Adrenal gland (tissue), 19 donors: ENCODE measurements at places on chromosomes 12 and 14.

- DNase-seq: peak; percentile 38
Observed at GRCh38 chr12:107760207-107760808, 629 bp downstream of the PRDM4 start.

DNA sequence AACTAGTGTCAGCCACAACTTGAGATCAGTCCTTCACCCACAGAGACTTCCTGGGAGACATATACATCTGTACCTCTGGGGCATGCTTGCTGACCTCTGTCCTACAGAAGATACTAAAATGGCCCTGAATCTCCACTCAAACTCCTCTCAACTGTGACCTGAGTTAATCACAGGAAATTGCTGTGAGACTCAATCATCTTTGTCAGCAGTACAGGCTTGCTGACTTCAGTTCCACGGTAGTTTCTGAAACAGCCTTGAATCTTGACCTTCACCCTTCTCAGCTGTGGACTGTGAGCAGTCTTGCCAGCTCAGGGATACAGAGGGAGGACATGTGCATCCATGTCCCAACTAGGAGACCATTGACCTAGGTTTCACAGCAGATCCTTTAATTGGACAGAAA, 1.4 kb upstream of the KLRC1 start:
- DNase-seq: no peak

DNA sequence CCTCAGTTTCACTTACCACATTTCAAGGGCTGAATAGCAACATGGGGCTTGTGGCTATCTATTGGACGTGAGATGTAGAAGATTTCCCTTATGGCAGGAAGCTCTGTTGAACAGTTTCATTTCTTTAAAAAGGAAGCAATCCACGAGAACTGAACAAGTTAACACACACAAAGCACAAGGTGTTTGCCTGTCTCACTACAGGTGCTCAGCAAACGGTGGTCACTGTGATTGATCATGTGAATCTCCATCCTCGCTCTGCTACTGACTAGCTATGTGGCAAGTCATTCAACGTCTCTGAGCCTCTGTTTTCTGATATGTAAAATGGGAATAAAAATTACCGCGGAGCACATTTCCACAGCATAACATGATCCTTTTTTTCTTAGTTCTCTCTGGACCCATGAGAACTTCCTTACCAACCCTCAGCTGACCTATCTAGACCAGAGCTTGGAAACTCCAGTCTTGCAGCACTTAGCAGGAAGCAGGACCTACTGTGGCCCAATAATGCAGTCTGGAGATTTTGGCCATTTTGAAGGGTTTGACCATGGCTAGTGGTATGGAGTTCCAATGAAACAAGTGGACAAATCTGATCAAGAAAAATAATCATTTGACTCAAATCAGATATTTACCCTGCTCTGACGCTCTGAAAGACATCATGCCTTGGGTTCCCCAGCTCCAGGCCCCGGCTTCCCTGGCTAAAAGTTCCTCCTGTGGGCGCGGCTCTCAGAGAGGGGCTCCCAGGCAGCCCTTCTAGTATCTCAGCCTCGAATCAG, 278.8 kb downstream of the ZFP36L1 start:
- no peak for DNase-seq

DNA sequence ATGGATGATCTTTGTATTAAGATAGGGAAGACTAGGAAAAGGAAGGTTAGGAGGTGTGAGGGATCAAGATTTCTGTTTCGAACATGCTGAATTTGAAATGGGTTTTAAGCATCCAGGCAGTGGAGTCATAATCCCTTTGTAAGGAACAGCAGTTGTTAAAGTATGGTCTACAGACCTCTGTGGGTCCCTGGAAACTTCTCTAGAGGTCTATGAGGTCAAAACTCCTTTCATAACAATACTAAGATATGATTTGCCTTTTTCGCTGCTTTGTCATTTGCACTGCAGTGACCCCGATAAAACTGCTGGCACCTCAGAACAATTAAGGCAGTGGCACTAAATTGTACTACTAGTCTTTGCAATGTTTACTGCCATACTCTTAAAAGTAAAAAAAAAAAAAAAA, 1.5 kb downstream of the RAD51AP1 start:
- no peak for DNase-seq

DNA sequence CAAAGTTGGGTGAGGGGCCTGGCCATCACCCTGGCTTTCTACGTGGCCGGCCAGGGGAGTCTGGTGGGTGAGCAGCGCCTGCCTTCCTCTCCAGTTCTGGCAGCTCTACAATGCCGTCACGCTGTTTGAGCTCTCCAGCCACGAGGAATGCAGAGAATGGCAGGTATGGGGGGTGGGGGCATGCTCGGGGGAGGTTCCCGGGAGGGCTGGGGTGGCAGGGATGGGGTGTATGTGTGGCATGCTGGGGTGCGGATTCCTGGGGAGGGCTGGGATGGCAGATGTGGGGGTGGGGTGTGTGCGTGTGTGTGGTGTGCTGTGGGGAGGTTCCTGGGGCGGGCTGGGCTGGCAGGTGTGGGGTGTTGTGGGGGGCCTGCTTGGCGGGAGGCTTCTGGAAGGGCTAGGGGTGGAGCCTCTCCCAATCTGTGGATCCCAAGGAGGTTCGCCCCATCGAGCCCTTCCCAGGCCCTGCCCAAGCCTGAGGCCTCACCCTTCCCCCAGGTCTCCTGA, 18.5 kb downstream of the RHOF start:
- DNase-seq: no peak

DNA sequence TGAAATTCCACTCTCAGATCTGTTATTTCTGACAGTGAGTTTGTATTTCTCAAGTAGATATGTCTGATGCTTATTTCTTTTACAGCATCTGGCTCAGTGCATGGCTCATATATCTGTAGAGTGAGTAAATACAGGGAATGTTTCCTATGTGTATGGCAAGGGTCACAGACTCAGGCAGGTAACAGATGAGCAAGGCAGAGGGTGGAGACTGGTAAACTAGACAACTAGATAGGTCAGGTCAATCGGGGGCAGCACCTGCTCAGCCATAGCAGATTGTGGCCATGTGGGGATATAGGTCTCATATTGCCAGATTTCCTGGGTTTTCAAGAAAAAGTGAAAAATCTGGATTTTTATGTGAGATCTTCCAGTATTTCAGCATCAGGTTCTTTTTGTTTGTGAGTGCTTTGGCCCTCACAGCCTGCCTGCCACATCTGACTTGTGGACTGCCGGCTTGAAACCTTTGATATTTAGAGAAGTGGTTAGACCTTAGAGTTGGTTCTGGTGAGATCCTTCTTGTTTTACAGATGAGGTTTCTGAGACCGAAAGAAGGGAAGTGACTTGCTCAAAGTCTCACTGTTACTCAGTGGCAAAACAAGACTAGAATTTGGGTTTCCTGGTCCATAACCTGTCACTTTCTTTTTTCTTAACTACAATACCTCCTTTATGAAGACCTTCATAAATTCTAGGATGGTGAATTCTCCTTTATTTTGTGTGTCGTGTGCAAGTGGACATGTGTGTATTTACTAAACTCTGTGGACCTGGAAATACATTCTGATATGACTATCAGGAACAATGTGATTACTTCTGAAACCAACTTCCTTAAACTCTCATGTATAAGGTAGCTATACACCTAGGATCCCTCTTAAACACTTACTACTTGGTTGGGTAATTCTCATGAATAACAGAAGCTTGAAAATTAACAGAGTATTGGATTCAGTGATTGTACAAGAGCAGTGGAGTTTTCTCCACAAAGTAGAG, 34.4 kb downstream of the PROX2 start:
- no peak for DNase-seq

DNA sequence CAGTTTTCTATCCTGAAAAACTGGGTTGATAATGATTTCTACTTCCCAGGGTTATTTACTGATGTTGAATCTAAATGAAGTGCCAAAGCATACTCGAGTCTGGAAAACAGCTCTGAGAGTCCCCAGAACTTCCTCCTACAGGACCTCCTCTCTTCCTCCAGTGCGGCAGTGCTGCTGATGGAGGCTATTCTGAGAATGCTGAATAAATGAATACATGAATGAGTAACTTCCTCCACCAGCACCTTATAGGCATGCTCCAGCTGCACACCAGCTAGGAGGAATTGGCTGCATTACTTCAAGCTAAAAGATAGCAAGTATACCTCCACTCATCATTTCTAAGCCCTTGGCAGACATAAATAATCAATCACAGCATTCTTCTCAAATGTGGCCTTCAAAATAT, 448.8 kb upstream of the CCDC196 start:
- peak; percentile 32 for DNase-seq

GRCh38 chr12:125183187-125184067, 118.2 kb downstream of the AACS start:
- DNase-seq: peak; percentile 78

GRCh38 chr14:73236752-73237218, 521 bp upstream of the PAPLN start:
- no peak for DNase-seq

- DNase-seq: no peak
Observed at GRCh38 chr12:94046626-94047410, 101.6 kb upstream of the PLXNC1 start.

DNA sequence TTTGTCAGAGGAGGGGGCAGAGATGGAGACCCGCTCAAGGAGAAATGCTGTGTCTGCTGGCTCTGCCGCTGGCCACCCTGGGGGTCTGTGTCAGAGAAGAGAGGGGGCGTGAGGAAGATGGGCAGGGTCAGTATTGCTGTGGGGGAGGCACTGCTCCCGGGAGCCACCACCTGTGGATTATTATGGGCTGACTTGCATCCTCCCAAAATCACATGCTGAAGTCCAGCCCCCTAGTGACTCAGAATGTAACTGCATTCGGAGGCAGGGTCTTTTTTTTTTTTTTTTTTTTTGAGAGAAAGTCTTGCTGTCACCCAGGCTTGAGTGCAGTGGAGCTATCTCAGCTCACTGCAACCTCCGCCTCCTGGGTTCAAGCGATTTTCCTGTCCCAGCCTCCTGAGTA, 12.3 kb downstream of the ABCD4 start:
- DNase-seq: no peak

GRCh38 chr14:24428628-24429394, 657 bp downstream of the CBLN3 start:
- DNase-seq: no peak

DNA sequence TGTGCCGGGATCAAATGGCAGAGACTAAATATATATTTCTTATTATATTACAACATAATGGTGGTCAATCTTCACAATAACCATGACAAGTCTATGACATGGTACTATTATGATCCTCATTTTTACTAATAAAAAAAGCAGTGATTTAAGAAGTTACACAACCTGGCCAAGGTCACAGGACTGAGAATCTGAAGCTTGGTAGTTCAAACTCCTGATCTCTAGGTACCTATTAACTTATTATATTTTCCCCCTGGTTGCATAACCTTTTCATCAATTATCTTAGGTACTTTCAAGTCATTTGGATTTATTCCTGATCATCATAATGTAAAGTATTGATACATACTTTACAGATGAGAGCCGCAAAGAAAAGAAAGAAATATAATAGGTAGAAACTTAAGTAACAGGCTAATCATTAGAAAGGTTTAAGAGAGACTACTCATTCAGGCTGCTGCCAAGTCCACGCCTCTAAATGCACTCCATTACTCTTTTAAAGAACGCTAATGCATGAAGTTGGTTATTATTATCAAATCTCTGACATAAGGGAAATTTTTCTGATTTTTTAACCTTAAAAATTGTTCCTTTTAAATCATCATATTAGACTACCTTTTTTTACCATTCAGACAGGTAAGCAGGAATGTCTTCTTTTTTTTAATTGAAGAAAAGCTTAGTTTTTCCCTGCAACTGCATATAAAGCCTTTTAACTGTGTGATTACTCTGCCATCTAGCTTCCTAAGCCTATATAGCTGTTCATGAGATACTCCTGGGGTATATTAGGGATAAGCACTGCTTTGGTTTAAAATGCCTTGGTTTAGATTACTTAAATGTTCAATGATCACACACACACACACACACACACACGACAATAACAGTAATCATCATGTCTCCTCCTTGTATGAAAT, 35.6 kb downstream of the RPS29 start:
- DNase-seq: no peak

DNA sequence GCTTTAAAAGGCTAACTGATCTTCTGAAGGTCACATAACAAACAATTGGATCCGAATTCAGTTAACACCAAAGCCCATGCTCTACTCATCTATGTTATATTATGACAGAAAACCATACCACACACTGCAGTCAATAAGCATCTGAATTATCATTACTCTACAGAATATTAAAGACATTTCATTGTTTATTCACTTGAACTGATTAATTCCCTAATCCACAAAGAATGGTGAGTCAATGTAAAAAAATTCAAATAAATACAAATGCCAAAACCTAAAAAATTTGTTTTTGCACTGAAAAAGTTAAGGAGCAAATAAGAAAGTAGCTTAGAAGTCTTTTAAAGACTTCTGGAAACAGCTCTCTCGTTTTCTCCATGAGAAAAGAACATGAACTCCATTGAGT, 13.7 kb downstream of the NID2 start:
- no peak for DNase-seq

- no peak for DNase-seq
Observed at GRCh38 chr14:103721334-103722120, 5.9 kb downstream of the ZFYVE21 start.

GRCh38 chr12:106954462-106955376, 988 bp upstream of the TMEM263 start:
- peak; percentile 41 for DNase-seq

DNA sequence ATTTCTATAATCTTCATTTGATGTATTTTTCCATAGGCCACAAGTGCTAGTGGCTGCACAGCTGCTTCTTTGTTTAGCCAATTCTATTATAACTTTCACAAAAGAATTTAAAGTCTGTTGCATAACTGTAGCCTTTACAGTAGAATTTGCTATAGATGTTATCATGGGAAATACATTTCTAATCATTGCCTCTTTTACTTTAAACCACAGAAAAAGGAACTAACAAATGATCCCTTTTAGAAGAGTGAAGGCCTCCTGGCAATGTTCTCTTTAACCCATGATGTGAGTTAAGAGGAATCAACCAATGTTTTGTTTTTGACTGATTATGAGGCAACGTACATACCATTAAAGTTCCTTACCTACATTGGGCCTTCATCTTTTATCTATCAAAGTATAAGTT, 68.8 kb downstream of the RPL10L start:
- DNase-seq: no peak

DNA sequence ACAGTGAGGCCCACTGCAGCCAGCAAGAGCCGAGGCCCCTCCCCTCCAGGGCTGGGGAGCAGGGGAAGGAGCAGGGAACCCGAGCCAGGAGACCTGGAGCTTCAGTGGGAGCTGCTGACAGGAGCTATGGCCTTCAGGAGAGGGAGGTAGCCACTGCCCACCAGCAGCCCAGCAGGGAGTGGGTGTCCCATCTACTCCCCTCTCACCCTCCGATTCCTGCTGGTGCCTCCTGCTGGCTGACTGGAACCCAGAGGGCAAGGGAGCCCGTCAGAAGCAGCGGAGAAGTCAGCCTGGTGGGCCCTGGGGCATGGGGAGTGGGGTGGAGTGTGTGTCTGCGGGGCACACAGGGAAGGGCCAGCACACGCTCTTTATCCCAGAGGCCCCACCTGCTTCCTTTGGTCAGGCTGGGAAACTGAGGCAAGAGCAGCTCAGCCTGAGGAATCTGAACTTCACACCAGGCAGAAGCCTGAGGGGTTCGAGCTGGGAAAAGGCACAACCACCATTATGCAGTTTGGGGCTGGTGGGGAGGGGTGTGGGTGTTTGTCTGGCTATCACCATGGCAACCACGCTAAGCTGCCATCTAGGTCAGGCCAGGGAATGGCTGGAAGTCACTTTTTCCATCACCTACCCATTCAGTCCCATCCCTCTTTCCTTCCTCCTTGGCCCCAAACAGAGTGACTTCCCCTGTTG, 36.8 kb upstream of the PLEKHG6 start:
- no peak for DNase-seq

GRCh38 chr14:95493503-95493902, 22.9 kb downstream of the SYNE3 start:
- no peak for DNase-seq
